NCI-H524 treated with DMSO at 0.1 percent for 48 hours (cell line): ENCODE measurements at places on chromosomes 12 and 14.

DNA sequence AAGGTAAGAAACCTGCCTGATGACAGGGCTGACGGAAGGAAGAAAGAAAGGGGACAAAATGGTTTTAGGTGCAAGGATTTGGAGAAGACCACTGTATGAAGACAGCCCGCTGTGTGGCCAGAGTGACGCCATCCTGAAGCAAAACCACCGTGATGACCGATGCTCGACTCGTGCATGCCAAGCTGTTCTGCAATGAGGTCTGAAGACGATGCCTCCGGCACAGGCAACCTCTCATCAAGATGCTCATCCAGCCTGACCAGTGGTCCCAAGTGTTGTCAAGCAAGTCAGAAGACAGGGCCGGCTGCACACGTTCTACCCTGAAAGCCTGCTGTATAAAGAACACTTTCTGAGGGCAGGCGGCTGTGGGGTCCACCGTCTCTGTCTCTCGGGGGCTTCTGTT, 34.8 kb downstream of the STX2 start:
- no peak for DNase-seq

- DNase-seq, result no peak
Observed at GRCh38 chr12:92030618-92031017, 115.0 kb downstream of the BTG1 start.

- DNase-seq, result no peak
Observed at GRCh38 chr12:16796168-16796567, 190.2 kb upstream of the LMO3 start.

DNA sequence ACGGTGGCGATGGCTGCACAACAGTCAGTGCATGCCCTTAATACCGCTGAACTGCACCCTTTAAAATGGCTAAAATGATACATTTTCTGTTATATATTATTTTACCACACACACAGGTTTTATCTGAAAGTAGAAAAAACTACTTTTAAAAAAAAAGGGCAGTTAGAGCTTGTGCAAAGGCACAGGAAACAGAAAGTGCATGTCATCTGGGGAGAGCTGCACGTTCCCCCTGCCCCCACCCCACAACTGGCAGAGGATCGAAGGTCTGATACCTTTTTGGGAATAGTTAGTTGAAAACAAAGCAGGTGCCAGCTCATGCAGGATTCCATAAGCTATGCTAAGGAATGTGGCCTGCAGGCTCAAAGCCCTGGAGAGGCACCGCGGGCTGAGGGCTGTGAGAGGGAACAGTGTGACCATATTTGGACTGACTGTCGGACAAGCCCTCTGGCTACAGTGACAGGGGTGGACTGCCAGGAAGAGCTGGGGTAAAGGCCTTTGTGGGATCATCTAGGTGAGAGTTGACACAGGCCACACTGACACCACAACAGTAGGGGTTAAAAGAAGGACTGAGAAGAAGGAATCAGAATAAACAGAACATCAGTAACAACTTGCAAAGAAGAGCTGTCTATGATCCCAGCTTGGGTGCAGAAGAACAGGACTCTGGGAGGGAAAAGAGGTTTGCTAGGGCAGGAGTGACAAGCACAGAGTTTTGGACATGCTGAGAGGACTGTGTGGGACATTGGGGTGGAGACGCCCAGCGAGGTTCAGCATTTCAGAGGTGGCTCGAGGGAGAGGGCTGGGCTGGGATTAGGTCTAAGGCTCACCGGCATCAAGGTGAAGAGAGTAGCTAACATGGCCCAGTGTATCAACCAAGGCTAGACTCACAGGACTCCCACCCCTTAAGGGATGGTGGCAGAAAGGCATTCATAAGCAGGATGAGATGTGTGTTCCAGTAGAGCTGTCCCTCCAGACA, 54.6 kb downstream of the ACTN1 start:
- no peak for DNase-seq

GRCh38 chr14:63672417-63673180, 30.9 kb upstream of the WDR89 start:
- peak; percentile 100 for DNase-seq

DNA sequence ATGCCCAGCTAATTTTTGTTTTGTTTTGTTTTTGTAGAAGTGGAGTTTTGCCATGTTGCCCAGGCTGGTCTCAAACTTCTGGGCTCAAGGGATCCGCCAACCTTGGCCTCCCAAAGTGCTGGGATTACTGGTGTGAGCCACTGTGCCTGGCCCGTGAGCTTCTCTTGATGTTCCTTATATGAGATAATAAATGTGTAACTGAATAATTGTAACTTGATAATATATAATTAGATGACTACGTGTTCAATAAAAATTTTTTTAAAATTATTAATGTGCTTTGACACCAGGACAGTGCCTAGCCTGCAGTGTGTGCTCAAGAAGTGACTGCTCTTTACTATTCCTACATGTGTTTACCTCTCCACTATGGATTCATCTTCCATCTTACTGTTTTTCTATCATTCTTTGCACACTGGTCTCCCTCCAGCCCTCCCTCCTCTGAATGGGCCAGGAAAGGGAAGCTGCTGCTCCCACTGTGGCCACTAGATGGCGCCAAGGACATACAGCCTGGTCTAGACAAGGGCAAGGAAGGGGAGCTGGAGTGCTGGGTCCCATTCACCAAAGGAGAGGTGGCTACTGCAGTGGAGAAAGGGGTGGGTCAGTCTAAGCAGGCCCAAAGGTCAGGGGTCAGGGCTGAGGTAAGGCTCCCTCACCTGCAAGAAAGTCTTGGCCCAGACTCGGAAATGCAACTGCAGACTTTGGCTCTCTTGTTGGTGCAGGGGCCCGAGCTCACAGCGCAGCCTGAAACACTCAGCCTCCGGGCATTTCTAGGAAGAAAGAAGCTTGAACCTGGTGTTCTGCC, 14.7 kb upstream of the ZNF385A start:
- DNase-seq, result no peak

DNA sequence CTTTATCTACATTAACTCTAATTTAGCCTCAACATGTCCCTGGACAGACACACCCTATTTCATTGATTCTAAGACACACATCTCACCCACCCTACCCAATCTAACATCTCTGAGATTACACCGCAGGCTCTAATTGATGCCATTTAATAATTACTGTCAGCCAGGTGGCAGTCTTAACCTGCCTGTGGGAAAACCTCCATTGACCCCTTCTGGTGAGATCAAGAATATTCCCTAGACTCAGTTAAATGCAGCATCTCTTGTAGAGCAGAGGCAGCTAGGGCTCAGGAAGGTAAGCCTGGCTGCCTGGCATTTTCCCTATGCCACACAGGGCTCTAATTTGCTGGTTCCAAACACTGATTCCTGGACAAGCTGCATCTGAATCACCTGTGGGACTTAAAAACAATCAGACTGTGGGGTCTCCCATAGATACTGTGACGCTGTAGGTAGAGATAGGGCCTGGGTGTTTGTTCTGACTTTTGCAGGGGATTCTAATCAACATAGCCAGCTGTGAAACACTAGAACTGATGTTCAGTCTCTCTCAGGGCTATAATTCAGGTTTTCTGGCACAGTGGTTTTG, 14.3 kb downstream of the MCRS1 start:
- DNase-seq, result peak; percentile 16

DNA sequence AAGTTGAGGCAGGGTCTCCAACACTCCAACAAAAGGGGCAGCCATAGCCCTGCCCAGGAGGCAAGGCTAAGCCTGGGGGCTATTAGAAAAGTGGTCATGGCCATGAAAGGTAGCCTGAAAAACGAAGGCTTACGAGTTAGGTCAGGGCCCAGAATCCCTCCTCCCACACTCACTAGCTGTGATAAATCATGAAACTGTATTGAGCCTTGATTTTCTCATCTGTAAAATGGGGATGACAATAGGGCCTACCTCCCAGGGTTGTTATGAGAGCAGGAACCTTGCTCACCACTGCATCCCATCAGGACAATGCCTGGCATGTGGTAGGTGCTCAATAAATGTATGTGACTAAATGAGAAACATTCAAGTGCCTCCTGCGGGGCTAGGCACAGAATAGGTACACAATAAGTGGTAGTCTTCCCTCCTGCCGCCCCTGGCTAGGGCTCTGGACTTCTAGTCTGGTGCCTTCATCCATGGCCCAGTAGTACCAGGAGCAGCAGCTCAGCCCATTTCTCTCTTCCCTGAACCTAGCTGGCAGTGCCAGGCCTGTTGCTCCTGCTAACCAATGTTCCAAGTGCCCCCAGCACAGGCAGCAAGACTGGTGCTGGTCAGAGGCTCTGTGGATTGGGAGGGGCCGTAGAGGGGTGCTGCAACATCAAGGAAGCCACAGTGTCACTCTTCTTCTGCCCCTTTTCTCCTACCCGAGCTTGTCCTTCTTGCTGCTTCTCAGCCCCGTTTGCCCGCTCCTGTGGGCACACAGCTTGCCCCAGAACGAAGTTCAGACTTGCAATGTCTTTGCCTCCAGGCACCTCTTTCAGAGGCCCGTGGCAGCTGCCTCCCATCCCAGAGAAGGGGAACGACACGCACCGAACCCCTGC, 7.8 kb downstream of the PGF start:
- DNase-seq, result no peak

DNA sequence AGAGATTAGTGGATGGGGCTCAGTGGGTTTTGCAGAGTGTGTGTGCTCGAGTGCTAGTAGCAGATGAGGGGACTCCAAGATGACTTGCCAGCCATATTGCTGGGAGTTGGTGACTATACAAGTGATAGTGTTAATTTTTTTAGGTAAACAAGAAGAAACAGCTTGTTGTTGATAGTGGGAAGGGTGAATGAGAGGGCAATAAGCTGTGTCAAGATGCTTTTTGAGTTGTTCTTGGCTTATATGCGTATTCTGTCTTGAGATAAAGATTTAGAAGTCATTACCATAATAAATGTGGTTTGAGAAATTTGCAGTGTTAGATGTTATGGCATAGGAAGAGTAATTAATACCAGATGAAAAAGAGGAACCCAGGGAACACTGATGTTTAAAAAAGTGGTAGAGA, 75.3 kb downstream of the RCOR1 start:
- DNase-seq, result no peak

GRCh38 chr14:95044463-95045105, 112.7 kb downstream of the DICER1 start:
- DNase-seq, result no peak

- DNase-seq, result no peak
Observed at GRCh38 chr12:63348556-63348955, 197.6 kb upstream of the AVPR1A start.

GRCh38 chr12:24730489-24730896, 218.4 kb downstream of the BCAT1 start:
- no peak for DNase-seq

GRCh38 chr12:114901316-114901715, 217.3 kb upstream of the TBX3 start:
- no peak for DNase-seq

DNA sequence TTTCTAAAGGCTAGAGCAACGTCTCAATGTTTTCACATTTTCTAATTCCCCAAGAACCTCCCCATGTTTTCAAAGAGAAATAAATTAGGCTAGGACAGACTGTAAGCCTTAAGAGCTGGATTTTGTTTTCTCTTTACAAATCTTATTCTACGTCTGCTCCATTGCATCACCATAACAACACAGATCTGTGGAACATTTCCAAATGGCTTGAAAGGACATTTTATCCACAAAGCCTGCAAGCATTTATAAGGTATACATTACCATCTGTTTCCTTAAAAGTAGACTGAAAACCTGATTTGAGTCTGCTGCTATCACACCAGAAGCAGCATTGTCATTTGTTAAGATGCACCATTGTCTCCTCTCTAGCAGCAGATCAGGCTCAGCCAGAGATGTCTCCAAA, 115.3 kb upstream of the PLEKHA5 start:
- DNase-seq, result no peak

GRCh38 chr14:99118946-99119345, 153.1 kb downstream of the BCL11B start:
- DNase-seq, result no peak

DNA sequence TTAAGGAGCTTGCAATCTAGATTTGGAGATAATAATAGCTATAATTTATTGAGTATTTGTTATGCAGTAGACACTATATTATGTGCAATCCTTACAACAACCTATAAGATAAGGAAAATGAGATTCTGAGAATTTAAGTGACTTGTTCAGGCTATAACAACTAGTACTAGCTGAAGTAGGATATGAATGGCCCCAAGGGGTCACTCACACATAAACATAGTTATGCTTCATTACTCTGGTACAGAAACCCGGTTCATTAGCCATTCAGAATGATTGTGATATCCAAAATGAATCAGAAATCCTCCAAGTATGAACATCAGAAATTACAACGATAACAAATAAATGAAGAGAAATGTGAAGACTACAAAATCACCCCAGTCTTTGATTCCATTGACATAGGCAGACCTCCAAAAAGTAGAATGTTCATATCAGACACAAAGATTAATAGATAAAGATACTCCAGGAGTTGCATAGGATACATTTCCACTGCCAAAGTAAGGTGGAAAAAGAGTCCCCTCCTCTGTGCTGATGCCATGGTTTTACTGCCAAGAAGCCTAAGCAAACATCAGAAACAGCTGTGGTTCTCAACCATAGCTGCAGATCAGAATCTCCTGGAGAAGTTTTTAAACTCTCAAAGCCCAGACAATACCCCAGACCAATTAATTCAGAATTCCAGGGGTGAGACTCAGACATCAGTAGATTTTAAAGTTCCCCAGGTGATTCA, 8.6 kb upstream of the NID2 start:
- DNase-seq, result no peak

DNA sequence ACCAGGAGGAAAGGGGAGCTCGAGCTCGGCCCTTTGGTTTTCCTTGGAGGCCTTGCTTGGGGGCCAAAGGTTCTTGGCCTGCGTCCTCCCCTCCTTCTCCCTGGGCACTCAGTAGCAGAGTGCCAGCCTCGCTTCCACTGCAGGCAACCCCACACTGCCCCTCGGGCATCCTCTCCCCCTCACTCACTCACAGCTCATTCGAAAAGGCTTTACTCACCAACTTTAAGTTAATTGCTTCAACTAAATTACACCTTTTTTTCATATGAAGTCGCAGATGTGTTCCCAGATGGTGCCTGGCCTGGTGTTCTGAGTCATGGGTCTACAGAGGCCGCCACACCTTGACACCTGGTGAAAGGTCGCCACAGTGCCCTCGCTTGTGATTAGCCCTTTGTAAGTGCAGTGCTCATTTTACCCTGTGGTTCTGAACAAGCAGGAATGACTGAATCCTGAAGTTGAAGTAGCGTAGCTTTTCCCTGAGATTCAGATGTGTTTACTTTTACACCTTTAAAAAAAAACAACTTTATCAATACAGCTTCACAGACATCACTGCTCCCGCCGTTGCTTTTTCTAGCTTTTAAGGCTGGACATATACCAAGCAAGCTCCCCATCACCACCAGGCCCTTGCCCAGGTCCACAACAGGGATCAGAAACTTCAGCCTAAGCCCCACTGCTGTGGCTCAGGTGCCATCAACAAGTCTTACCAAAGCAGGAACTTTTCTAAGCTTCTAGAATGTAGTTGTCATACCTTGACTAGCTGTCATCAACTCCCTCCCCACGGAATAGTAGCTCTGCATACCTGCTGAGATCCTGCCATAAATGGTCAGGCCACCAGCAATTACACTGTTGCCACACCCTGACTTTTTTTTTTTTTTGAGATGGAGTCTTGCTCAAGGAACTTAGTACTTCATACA, 20.3 kb upstream of the ADIPOR2 start:
- DNase-seq, result no peak
